Neural progenitor cell (in vitro differentiated cells): ENCODE measurements at places on chromosomes 5 and 9.

DNA sequence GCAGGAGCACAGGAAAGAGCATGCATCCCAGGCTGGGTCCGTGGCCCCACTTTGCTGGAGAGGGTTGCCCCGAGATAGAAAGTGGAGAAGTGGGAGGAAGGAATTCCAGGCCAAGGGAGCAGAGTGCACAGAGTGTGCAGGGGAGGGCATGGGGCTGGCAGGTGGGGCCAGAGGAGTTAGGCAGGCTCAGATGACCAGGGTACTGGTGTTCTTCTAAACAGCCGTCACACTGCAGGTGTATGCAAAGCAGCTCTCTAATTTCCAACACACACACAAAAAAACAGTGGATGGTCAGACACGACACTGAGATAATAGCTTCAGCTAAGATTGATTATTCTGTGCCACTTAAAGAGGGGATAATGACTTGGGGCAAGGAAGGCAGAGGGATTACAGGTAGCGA is 212.2 kb downstream of the MTRR start:
- DNase-seq = no peak

DNA sequence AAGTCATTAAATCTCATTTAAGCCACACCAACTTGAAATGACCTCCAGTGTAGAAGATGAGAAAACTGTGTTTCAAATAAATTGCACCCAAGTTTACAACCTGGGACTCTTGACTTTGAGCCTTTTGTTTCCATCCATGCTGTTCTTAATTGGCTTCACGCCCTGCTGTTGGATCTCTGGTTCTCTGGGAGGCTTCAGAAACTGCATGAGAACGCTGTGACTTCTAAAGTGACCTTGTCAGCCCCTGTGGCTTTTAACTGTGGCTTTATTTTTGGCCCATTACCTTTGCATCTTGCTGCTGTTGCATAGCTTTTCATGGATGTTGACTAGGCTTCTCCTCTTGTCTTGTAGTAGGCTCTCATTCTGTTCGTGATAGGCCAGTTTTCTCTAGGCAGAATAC is 29.3 kb downstream of the TNFAIP8 start:
- DNase-seq = no peak

GRCh38 chr5:143835251-143835650 is 23.3 kb downstream of the HMHB1 start:
- no peak for DNase-seq

DNA sequence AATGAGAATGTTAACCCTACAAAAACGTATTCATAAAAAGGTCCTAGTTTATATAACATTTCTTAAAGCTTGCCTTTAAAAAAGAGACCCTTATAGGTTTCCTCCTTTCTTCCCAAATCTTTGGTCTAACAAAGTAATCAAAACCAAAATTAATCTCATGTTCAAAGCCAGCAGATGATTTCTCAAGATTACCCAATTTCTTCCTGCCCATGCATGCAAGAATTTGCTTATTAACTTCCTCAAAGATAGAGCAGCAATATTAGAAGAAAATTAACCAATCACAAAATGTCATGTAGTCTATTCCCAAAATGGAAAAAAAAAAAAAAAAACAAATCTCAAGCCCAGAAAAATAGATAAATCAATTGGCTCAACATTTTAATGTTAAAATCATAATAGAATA is 114.9 kb downstream of the MLLT3 start:
- no peak for DNase-seq

GRCh38 chr5:15521381-15522186 is 21.6 kb downstream of the FBXL7 start:
- DNase-seq = no peak

DNA sequence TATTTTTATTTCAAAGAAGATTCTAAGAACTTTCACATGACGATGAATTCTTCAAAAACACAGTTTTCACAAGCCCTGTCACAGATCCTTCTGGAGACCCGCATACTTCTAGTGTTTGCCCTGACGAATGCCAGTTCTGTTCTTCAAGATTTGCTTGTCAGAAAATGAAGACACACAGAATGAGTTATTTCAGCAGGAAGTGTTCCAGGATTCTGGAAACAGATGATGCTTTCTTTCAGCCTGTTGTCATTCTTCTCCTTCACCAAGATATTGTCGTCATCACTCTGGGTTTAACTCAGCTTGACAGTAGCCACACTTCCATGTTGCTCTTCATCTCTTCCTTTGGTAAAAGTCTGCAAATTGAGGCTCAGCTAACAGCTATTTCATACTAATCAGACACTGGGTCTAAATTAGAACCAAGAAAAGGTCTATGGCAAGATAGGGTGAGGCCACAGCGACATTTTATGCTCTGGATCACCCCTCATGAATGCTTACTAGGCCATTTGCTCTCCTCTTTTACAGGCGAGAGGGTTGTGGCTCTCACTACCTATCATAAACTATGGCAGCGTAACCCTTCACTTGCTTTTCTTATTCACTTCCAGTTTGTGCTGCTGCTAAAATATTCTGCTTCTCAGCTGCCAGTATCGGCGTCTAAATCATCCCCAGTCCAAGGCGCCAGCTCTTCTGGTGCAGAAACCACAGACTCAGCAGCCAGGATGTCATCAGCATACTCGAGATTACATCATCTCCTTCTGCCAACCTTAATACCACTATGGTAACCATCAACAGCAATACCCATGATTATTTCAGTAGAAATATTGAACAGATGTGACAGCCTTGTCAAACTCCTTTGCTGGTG is 159.6 kb upstream of the TBCA start:
- DNase-seq = no peak

DNA sequence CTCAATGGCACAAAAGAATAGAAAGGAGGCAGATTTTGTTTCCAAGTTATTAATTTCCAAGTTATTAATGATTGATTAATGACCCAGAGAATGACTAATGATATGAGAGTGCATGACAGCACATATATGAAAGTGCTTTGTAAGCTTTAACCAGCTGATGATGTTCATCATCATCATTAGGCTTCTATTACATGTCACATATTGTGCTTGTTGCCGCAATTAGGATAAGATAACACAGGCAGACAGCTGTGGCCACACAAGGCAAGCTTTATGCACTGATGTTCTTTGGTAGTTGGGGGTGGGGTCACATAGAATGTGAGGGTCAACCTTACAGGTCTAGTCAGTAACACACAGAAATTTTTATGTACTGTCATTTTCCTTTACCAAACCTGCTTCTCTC is 219.7 kb downstream of the TRPM3 start:
- no peak for DNase-seq

DNA sequence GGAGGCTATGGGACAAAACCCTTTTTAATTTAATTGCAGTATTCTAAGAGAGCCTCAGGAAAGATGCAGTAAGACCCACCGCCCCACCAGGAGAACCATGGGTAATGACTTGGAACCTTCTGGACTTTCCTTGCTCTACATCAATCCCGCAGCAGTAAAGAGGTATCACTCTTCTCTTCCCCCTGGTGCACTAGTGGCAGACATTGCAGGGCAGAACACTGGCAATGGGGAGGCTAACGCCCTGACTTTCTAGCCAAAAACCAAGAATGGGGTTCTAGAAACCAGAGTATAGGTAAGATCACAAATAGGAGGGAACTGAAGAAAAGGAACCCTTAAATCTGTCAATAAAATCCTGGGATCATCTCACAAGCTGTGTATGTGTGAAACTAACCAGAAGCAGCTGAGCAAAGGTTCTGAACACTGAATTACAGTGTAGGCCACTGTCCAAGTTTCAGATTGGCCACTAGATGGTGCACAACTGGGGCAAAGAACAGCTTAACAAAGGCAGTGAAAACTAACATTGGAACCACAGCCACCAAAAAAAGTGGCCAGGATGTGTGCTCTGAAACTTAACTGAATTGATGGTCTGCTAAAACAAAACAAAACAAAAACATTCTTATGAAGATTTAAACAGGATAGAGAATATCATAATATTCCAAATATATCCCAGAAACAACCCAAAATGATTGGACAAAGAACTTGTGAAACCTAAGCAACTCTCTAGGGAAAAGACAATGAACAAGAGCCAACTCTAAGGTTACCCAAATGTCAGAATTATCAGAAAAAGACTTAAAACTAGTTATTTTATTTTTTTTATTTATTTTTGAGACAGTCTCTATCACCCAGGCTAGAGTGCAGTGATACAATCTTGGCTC is 6.6 kb upstream of the FAM151B start:
- peak; percentile 57 for DNase-seq

GRCh38 chr9:88447431-88447830 is 59.2 kb downstream of the SPIN1 start:
- DNase-seq = no peak

DNA sequence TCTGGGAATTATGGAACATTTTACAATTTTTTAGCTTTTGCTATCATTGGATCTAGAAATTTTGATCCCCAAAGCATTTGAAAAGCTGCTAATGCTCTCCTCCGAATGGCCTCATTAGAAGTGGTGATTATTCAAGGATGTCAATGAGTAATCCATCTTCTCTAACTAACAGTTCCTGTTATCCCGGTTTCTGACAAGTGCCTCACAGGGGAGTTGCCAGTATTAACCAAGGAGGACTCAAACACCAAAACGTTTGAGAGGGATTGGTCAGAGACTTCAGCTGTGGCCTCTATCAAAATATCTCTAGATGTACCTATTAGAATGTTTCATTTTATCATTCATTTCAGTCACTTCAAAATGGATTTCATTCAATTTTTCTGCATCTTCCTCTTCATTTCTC is 208.3 kb upstream of the ITGA1 start:
- no peak for DNase-seq

- DNase-seq = peak; percentile 7
Measured at GRCh38 chr9:119697996-119698395, 328.8 kb upstream of the BRINP1 start.

DNA sequence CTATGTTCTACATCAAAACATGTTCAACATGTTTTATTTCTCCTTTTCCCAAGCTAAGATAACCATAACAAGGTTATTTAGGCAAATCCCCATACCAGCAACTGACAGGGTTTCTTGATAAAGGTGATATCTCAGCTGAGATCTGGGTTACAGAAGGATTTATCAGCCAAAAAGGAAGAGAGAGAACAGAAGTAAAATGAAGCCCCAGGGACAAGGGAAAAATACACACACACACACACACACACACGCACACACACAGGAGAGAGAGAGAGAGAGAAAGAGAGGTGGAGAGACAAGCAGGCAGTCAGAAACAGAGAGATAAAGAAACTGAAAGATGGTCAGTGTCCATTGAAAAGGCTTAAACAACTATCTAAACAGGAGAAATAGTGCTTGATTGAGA is 19.7 kb upstream of the MLLT3 start:
- no peak for DNase-seq

DNA sequence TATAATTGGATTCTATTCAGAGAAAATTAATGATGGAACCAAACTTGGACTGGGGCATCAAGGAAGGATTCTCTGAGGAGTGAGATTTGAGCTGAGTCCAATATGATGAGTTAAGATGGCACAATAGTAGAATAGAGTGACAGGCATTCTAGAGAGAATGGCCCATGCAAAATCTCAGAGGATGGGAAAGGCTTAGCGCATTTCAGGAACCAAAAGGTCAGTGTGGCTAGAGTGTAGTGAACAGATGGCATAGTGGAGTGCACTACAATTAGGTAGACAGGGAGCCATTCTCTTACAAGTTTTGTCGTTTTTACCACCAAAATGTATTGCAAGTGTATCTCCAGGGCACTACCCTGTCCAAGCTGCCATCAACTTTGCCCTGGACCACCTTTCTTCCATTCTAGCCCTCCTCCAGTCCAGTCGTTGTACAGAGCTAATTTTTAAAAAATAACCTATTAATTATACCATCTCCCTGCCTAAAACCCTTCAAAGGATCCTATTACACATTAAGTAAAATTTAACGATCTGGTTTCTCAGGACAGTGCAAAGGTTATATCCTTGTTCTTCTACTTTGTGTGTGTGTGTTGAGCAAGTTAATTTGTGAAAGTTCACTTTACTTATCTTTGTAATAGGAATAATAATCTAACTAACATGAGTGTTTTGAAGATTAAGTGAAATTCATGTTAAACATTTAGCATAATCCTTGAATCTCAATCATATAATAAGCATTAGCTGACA is 211.7 kb downstream of the COMMD10 start:
- no peak for DNase-seq

GRCh38 chr9:75084081-75084672 is 3.8 kb downstream of the NMRK1 start:
- no peak for DNase-seq

DNA sequence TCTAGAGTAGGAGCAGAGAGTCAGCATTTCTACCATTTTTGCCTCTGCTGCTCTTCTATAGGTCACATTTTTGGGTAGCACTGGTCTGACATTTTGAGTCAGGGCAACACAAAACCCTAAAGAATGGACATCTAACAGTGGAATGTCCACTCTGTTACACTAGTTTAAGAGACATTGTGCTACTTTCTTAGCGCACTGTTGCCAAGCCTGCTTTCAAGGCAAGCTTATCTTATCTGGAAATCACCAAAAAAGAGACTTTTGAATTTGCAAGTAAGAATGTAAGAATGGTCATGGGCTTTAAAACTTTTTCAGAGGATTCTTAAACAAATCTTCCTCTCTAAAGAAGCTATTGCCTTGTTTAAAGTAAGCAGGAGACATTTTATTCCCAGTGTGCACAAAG is 73.0 kb upstream of the STARD4 start:
- no peak for DNase-seq

- no peak for DNase-seq
Measured at GRCh38 chr9:40907657-40908624, 220.5 kb downstream of the FOXD4L6 start.

GRCh38 chr5:9348401-9348996 is 197.4 kb downstream of the SEMA5A start:
- no peak for DNase-seq

DNA sequence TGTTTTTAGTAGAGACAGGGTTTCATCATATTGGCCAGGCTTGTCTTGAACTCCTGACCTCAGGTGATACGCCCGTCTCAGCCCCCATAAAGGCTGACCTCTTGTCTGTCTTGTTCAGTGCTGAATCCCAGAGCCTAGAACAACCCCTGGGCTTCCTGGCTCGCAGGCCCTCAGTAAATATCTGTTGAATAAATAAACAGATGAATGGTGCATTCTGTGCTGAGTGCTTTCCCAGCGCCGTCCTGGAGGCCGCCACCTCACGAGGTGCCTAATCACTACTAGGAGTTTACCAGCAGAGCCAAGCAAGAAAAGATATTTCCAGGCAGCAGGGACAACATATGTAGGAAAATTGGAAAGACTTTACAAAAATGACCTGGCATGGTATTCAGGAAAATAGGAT is 88.5 kb downstream of the SNX24 start:
- no peak for DNase-seq

- no peak for DNase-seq
Measured at GRCh38 chr5:88719434-88719833, 163.6 kb downstream of the MEF2C start.

- no peak for DNase-seq
Measured at GRCh38 chr5:78568212-78568611, 80.4 kb downstream of the LHFPL2 start.
